ENCODE measurements at places on chromosomes 3 and 15.
A peak's percentile ranks its signal among the peaks of the same experiment; 100 is the strongest.

DNA sequence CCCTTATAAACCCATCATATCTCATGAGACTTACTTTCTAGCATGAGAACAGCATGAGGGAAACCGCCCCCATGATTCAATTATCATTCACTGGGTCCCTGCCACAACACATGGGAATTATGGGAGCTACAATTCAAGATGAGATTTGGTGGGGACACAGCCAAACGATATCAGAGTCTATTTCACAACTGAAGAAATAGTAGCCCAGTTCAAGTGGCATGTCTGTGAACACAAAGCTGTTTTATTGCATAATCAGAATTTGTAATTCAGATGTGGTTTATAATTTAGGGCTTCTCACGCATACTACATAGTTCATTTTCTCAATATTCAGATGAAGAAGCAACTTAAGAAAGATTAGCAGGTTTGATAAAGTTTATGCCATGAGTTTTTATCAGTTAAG lies 1188.0 kb upstream of the ALCAM start:
- DNase-seq, result no peak

- no peak for DNase-seq
Measured at GRCh38 chr3:153032891-153033290, 129.1 kb upstream of the RAP2B start.

- peak; percentile 59 for DNase-seq
Measured at GRCh38 chr15:55799291-55800212, 56.6 kb upstream of the PRTG start.

DNA sequence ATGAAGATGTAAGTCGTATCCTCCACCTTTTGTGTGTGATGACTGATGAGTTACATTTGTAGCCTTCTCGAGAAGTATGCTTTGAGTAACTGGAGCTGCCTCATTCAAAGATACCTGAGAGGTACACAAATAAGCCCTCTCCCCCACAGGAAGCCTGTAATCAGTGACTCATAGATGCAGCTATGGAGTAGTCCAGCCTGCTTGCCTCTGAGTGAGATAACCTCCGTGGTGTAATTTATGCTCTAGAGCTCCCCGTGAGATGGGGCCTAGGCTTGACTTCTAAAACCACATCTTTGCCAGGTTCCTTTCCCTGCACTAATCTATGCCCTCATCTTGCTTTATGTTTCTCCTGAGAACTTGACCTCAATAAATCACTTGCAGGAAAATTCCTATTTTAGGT lies 291.7 kb downstream of the SUCLG2 start:
- peak; percentile 63 for DNase-seq

DNA sequence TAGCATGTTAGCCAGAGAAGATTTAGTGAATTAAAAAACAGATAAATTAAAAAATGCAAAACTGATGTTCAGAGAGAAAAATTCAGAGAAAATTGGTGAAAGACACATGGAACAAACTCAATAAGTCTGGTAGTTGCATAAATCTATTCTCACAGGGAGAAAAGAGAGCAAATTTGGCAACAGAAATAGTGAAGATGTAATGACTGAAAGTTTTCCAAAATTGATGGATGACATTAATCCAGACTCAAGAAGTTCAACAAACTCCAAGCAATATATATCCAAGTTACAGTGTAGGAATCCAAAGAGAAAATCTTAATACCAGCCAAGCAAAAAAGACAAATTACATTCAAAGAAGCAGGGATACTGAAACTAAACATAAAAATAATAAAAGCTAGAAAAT lies 302.7 kb upstream of the ARPP21 start:
- no peak for DNase-seq

GRCh38 chr15:62850318-62850717 lies 192.2 kb upstream of the TPM1 start:
- DNase-seq, result no peak

- no peak for DNase-seq
Measured at GRCh38 chr3:62768896-62769295, 106.3 kb downstream of the CADPS start.

GRCh38 chr15:60254416-60254815 lies 143.4 kb downstream of the ANXA2 start:
- no peak for DNase-seq

DNA sequence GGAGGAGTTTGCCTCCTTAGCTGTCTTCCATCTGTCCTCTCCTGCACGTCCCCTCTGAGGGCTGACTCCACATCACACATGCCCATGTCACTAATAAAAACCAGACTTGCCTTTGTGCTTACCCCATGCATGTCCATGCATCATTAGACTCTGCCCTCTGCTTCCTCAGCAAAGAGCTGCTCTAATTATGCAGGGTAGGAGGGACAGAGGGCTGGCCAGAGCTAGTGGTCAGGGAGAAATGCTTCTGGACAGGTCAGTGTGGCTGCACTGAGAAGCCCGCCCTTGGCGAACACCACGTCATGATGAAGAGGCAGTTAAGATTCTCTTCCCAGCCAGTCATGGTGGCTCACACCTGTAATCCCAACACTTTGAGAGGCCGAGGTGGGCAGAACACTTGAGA lies 8.9 kb downstream of the CA12 start:
- no peak for DNase-seq

DNA sequence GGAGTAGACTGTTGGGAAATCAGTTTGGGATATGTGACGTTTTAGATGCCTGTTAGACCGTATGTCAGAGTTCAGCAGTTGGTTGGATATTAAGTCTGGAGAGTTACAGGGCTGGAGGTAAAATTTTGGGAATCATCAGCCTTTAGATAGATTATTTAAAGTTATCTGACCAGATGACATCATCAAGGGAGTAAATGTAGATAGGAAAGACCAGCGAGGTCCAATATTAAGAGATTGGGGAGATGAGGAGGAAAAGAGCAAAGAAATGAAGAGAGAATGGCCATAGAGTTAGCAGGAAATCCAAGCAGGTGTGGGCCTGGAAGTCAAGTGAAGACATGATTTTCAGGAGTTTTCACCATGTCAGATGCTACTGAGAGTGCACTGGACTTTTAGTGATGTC lies 3.1 kb downstream of the NDUFB4 start:
- DNase-seq, result no peak

GRCh38 chr3:134897391-134898141 lies 102.5 kb downstream of the EPHB1 start:
- no peak for DNase-seq

DNA sequence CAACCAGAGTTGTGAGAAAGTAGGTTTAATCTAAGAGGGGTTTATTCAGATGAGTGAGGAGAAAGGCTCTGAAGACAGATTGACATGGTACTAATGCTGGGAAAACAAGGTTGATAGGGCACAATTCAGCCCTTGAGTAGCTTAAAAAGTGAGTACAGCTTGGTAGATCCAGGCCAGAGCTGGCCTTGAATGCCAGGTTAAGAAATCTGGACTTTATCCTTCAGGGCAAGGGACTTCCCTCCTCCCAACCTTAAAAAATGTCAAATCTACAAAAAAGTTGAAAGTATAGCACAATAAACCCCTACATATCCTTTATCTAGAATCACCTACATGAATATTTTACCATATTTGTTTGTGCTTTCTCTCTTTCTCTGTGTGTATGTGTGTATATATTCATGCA lies 7.9 kb downstream of the TM4SF18 start:
- no peak for DNase-seq

DNA sequence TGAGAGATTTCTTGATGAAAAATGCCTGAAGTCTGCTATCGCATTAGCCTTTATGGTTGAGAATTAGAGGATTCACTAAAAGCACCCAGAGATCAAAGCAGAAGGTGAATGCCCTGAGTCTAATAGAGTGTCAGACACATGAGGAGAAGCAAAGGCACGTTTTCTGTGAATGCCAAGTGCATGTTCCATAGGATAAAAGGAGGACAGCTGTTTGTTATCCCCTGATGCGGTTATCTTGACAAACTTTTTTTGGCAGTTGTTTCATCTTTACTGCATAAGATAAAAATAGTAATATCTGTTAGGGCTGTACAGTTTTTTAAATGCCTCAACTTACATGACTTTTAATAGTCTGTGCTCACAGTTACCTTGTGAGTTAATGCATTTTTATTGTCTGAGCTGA lies 65.3 kb upstream of the CD96 start:
- DNase-seq, result no peak

GRCh38 chr3:89145995-89146394 lies 38.6 kb downstream of the EPHA3 start:
- peak; percentile 86 for DNase-seq

- DNase-seq, result no peak
Measured at GRCh38 chr3:14117468-14118399, 6.9 kb downstream of the CHCHD4 start.

DNA sequence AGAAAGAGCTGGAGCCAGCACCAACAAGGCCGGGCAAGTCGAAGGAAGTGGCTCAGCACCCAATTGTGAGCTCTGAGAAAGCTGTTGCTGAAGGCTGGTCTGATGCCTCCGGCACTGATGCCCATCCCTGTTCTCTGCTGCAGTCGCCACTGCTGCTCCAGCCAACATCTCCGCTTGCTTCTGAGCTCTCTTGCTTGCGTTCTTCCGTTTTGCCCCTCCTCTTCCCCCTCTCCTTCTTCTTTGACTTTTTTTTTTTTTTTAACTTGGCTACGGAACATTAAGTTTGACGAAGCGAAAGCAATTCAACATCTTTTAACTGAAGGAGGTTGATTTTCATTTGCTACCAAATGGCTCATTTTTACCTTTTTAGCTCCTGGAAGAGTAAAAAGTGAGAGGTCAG lies 442.9 kb downstream of the MCTP2 start:
- DNase-seq, result no peak

GRCh38 chr3:46065750-46066256 lies 38.5 kb upstream of the XCR1 start:
- no peak for DNase-seq

DNA sequence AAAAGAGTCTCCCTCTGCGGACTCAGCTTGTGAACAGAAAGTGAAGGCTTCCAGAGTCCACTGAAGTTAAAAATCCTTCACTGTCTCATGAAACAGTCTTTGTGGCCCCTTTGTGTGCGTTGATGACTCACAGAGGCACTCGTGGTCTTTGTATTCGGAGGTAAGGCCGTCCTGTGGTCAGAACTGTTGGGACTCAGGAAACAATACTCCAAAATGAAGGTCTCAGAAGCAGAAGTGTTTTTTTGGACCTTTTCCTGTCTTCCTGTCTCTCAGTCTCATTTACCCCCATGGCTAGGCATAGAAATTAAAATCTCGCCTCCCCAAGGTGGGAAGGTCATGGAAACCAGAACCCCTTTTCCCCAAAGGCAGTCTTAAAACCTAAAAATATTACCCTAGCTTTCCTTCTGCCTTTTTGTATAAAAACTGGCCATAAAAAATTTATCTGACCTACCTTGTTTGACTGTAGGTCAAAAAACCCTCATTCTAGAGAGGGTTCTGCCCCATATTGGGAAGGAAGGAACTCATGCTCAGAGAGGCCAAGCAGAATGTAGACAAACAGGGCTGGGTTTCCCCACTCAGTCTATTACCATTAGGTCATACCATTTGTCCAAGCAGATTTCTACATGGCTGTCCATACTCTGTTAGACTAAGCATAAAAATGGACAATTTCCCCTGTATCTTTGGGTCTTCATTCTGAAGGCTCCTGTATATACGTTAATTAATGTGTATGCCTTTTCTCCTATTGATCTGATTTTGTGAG lies 19.1 kb upstream of the EPB42 start:
- peak; percentile 12 for DNase-seq

GRCh38 chr3:104102386-104102785 lies 1264.3 kb upstream of the ALCAM start:
- DNase-seq, result peak; percentile 68

DNA sequence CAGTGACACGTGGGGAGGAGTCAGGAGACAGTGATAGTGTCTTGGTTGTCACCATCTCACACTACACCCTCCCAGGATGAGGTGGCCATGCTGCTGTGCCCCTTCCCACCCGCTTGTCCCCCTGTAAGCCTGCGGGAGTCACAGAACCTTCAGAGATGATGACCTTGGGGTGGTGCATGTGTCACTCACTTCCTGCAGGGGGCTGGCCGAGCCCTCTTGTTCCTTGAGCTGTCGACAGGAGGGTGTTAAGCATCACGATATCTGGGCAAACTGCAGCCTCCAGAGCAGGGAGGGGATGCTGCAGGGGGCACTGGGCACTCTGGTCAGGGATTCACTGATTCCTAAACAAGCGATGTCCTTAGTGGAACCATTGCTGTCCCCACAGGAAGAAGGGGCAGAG lies 27.7 kb downstream of the FAH start:
- DNase-seq, result no peak

DNA sequence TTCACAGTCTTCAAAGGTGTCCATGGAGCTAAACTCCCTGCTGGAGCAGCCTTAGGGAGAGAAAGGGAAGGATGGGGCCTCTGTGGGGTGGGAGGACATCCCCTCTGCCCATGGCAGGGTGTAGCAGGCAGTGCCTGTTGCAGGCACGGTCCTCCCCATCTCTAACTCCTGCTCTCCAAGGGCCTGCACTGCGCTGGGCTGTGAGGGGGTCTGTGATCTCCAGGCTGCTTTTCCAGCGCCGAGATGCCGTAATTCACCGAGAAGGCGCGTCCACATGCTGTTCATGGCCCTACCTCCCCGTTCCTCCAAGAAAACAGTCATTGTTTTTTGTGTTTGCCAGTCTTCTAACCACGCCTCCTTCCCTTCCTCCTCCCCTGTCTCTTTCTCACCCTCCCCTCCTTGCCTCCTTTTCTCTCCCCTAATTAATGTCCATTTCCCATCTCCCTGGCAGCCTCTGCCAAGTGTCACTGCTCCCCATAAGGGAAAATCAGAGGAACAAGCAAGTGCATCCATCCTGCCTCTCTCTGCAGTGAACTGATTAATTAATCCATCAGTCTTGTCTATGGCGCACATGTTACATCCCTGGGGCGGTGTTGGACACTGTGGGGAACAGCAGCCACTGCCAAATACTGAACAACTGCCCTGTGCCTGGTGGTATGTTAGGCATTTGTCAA lies 17.7 kb upstream of the LAMP3 start:
- no peak for DNase-seq

GRCh38 chr3:128623762-128624176 lies 26.8 kb downstream of the RPN1 start:
- peak; percentile 99 for DNase-seq

DNA sequence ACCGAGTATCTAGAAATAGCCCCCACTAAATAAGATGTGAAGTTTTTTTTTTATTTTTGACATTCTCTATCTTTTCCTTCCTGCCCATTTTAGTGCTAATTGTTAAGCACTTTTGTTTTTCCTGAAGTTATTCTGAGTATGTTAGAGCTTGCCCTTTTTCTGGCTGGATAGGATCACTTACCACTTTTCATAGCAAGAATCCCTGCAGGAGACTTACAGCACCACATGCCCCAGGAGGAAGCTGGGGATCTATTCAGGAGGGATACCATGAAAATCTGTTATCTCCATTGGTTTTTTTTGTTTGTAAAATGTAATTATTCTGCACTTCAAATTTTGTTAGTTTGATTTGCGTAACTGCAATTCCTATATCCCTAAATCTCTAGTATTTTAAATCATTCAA lies 968.4 kb downstream of the ZPLD1 start:
- DNase-seq, result no peak

- no peak for DNase-seq
Measured at GRCh38 chr3:197512691-197513571, 42.8 kb downstream of the BDH1 start.

DNA sequence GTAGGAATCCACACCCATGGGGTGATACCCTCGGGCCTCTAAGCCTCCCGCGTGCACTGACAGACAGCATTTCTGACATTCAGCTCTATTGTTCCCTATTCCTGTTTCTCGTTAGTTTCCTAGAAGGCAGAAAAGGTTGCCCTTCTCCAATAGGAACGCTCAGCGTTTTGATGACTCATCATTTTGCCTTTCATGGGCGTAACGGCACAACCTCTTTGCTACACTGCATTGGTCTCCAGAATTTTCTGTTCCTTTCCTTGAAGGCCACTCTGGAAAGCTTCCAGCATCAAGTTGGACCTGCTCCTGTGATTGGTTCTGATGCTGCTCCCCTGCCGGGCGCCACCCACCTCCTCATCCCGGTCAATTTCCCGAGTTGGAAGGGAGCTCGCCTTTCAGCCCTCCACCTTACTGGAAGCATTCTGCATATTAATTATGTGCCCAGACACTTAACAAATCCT lies 13.0 kb upstream of the TNK2 start:
- DNase-seq, result peak; percentile 10
